Cerebellum (tissue), 4 donors: ENCODE measurements at places on chromosomes 12 and 14. TPM values are rescaled to one million over a fixed set of nuclear protein-coding genes. Genes with fewer than 3 reads are reported as not detected.

CFAP251 gene
- total RNA-seq, result 12.4 TPM

RNASE1 gene
- 14.5 TPM for total RNA-seq

- DNase-seq, result no peak
These were observed 304.1 kb downstream of the ITPR2 start for GRCh38 chr12:26528943-26529342.

NOXRED1 gene
- total RNA-seq, result 0.82 TPM

- DNase-seq, result no peak
These were observed 13.3 kb downstream of the LLPH start for GRCh38 chr12:66117242-66117641.

SPATS2 gene
- 59.9 TPM for total RNA-seq

LRRIQ1 gene
- 13.9 TPM for total RNA-seq

DNA sequence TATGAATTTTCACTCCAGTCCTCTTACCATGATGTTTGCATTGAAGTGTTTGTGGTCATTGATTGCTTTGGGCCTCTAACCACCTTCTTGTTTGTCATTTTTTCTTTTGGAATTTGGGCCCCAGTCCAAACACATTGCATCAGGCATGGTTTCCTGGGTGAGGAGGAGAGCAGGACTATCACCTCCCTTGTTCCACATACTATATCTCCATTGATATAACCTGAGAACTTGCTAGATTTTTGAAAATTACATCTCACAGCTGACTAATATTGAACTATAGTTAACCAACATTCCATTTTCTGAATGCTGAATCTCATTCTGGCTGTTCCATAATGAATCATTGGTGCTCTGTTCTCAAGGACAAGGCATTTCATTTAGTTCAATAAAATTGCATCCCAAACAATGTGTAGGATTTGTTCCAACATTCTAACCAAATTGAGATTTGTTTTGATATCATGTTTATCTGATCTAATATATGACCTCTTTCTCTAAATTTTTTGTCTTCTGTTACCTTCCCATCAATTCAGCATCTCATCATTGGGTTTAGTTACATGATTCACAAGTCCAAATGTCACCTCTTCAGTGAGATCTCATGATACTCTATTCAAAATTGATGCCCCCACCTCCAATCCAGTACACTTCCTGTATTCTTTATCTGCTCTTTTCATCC, 329.0 kb downstream of the ZFP36L1 start:
- DNase-seq, result no peak

GRCh38 chr14:59015482-59015881, 173.0 kb upstream of the DAAM1 start:
- DNase-seq, result no peak

DNA sequence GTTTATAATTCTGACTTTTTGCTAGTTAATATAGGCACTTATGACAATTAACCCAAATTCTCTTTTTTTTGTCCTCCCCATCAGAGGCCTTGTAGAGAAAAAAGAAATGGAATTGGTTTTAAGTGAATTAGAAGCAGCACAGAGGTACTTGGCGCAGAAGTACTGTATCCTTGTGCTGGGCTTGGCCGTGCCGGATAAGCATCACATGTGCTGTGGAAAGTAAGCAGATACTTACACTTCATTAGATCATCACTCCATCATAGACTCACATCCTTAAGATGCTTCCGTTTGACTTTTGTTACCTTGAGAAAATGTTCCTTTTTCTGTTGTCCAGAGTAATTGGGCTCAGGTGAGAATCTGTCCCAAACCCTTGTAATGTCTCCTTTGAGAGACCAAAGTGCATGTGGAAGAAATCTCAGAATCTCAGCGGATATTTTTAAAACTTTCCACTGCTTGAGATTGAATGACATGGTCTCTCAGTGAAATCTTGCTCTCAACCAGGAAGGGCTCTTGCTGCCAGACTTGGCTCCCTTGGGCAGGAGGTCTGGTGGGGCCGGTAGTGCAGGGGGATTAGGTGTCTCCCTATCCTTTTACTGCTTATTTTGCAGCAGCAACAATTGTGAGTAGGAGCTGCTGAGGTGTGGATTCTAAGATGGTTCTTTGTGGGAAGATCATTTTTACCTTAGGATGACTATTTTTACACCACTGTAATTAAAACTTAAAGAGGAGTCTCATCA, 24.8 kb downstream of the PPP1R36 start:
- DNase-seq, result no peak

INSM2 gene
- 9.6 TPM for total RNA-seq

EGLN3 gene
- total RNA-seq, result 9.2 TPM

- peak; percentile 70 for DNase-seq
These were observed at the start of gene AKAP5 for GRCh38 chr14:64465191-64465822. Gene AKAP5 (plus strand): TSS chr14:64465499. CDS start chr14:64468395, 2,896 bp downstream.

COX8C gene
- not detected for total RNA-seq

GRCh38 chr14:90179809-90180779, 76.3 kb upstream of the PSMC1 start:
- DNase-seq, result peak; percentile 2

SPIC gene
- not detected for total RNA-seq

SAMD15 gene
- 5.2 TPM for total RNA-seq

DNA sequence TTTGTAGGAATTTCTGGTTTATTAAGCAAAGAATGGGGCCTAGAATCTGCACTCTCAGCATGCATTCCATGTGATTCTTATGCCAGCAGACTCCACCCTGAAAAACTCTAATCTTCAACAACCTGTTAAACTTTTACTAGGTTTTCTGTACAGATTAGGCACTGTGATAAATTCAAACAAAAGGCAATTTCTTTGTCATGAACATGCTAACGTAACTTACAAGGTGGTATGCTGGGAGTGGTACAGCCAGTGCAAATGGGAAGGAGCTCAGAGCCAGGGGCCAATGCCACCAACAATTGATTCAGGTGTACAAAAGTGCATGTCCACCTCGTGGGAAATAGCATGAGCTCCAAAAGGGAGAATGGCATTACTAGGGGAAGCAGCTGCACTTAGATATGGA, 83.0 kb downstream of the PPFIBP1 start:
- no peak for DNase-seq

OS9 gene
- 78.9 TPM for total RNA-seq

- DNase-seq, result no peak
These were observed 115.1 kb downstream of the SLC25A47 start for GRCh38 chr14:100438271-100438670.

PTPRQ gene
- 0.73 TPM for total RNA-seq

PTPN11 gene
- total RNA-seq, result 68.1 TPM

CAND1 gene
- total RNA-seq, result 215 TPM

EIF2B1 gene
- 27.5 TPM for total RNA-seq

GRCh38 chr12:124652661-124653060, 85.2 kb upstream of the NCOR2 start:
- no peak for DNase-seq

GRCh38 chr12:19140381-19141236, 11.1 kb downstream of the PLEKHA5 start:
- DNase-seq, result no peak

GRCh38 chr14:63501429-63501828, 41.7 kb downstream of the PPP2R5E start:
- DNase-seq, result no peak

- no peak for DNase-seq
These were observed 179.0 kb downstream of the SLC15A4 start for GRCh38 chr12:128644664-128645296.

OAS1 gene
- total RNA-seq, result 2.6 TPM

DNA sequence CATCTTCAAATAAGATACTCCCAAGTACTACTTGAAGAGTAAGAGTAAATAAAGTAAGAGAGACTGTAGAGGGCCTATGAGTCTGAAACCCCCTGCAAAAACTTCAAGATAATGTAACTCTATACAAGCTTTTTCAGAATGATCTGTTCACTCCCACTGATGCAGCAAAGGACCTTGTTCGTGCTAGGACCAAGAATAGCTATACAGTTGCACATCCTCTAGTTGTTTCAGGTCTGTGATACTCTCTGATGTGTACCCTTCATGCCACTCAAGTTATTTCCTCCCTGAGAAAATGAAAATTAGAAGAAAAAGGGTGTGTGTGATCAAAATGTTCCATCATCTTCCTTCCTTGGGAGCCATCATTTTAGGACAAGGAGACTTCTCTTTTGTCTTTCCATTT, 204.4 kb downstream of the ALX1 start:
- no peak for DNase-seq

CIROP gene
- total RNA-seq, result not detected

GRCh38 chr14:97270308-97270707, 473.1 kb downstream of the VRK1 start:
- no peak for DNase-seq

SRRM4 gene
- total RNA-seq, result 11.8 TPM

DNA sequence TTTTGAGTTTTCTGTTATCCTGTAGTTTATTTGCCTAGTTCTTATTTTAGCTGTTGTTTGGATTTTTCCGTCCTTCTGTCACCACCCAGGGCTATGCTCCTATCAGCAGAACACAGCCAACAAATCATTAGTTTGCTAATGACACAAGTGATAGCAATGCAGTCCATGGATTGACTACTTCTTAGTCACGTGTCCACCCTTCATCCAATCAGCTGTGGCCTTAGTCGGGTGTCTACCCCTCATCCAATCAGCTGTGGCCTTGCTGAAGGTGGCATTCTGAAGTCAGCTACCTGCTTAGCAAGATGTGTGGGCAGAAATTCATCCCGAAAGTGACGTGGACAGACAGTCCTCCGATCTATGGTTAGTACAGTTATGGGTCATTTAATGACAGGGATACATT, 182.3 kb downstream of the GALC start:
- DNase-seq, result no peak

- no peak for DNase-seq
These were observed 235.5 kb upstream of the PDE3A start for GRCh38 chr12:20132818-20133217.

DNA sequence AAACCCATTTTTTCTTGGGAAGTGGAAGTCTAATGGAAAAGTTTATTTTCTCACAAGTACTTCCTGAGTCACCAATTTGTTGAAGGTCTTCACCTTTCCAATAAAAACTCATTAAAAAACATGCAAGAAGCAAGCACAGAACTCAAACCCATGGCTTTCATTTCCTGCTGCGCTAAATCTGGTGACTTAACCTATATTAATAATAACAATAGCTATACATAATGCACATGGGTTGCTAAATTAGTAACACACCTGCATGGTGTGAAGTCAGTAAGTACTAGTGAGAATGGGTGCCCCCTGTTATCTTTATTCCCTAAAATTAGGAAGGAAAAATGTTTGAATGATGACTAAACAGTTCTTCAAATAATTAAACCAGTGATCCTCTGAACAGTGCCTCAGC, 52.3 kb downstream of the PPP2R5C start:
- DNase-seq, result no peak

DNA sequence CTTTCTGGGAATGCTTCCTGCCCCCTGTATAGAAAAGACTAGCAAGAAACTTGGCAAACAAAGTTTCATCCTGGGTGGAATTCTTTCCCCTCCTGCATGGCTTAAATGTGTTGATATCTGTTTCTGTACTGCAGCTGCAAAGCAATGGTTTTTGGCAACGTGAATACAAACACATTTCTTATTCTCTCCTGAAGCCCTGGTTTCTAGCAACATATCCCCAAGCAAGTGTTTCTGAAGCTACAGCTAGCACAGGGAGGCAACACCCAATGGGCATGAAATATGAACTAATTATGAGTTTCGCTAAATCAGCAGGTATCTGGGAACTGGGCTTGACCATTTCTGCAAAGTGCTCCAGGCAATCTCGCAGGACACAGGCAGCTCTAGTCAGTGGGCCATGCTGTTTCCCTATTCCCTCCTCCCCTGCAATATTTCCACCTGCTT, 392.3 kb upstream of the TMPO start:
- no peak for DNase-seq

- DNase-seq, result peak; percentile 84
These were observed 9.3 kb downstream of the PGF start for GRCh38 chr14:74945852-74946658.

NAV3 gene
- total RNA-seq, result 132 TPM

LRTM2 gene
- 3.5 TPM for total RNA-seq

PPP1R1A gene
- 12.8 TPM for total RNA-seq

DNA sequence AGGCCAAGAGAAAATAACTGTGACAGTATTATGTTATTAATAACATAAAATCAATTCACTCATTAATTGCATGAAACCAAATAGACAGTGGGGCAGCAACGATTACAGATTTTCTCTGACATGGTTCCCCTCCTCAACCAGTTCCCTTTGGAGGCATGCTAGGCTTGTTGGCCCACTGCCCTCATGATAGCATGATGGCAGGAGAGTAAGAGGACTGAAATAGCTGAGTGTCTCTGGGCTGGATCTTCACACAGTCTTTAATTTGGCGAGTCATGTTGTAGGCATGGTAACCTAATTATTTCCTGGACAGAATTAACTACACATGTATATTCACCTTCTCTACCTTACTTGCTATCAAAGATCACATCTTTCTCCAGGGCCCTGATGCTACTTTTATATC, 266.2 kb upstream of the PELI2 start:
- DNase-seq, result peak; percentile 12

GRCh38 chr12:52249511-52250047, 16.5 kb downstream of the KRT7 start:
- no peak for DNase-seq

DNA sequence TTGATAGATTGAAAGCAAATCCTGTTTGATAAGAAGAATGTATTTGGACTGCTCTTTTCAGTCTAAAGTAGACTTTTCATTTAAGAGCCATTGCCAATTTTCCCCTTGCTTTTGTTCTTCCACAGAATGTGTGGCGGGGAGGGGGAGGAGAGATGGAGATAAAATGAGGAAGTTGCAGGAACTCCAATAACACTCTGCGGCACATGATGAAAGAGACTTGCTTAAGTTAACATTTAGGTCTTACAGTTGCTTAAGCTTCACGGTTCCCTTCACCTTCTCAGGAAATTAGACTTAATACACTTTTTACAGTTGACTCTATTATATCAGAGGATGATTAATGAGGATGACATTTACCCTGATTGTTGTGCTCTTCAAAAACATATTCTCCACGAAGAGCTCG, 537.3 kb downstream of the TMTC2 start:
- no peak for DNase-seq

SLC8A3 gene
- 18.9 TPM for total RNA-seq

DNA sequence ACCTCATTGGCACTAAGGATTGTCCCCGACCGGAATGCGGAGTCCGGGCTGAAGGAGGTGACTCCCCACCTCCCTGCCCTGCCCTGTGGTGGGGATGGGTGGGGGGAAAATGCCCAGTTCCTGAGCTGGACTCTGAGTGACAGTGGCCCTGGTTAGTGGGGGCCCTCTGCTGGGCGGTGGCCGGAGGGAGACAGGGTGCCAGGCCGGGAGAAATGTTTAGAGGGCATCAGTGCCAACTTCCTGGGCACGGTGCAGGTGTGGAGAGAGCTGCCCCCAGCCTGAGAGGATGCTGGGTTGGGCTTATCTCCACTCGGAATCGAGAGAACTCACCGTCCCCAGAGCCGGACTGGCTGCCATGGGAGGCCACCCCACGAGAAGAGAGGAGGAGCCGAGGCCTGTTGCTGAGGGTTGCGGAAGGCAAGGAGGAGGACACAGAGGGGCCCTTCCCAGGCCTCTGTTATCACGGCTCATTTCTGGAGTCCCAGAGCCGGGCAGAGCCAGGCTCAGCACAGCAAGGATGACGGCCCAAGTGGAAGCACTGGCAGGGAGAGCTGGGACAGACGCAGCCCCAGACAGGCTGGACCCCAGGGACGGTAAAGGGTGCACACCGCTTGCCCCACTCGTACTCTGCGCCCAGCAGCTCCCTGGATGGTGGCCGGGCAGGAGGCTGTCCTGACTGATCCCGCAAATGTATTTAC, 156.7 kb downstream of the KIF26A start:
- no peak for DNase-seq

P2RX2 gene
- total RNA-seq, result not detected

SLC38A4 gene
- 1.4 TPM for total RNA-seq

AQP5 gene
- 0.82 TPM for total RNA-seq

- peak; percentile 18 for DNase-seq
These were observed 42.5 kb downstream of the SMIM41 start for GRCh38 chr12:52121824-52122539.

- DNase-seq, result no peak
These were observed 1.7 kb downstream of the ARHGAP9 start for GRCh38 chr12:57477710-57478681.

PRIMA1 gene
- total RNA-seq, result 0.73 TPM
